ENCODE measurements at places on chromosomes 3 and 15. TPM values are rescaled to one million over a fixed set of nuclear protein-coding genes. Genes with fewer than 3 reads are reported as not detected.

Gene SLC22A13
- total RNA-seq, result 0.22 TPM

Gene CELSR3
- total RNA-seq, result 4.9 TPM

Gene RARRES1
- total RNA-seq, result not detected

Gene GOLGA6B
- total RNA-seq, result not detected

- DNase-seq, result no peak
Observed at GRCh38 chr3:149280671-149281349, 52.6 kb downstream of the TM4SF18 start.

- DNase-seq, result no peak
Observed at GRCh38 chr3:128006061-128007032, 45.9 kb upstream of the SEC61A1 start.

- no peak for DNase-seq
Observed at GRCh38 chr3:190116551-190117067, 4.1 kb downstream of the P3H2 start.

- no peak for DNase-seq
Observed at GRCh38 chr3:123038751-123039150, 11.2 kb upstream of the SEMA5B start.

GRCh38 chr15:78671626-78672211 lies 30.7 kb upstream of the CHRNB4 start:
- no peak for DNase-seq

- no peak for DNase-seq
Observed at GRCh38 chr3:11534793-11535101, 109.0 kb downstream of the VGLL4 start.

- no peak for DNase-seq
Observed at GRCh38 chr3:14413381-14414071, 11.1 kb downstream of the SLC6A6 start.

DNA sequence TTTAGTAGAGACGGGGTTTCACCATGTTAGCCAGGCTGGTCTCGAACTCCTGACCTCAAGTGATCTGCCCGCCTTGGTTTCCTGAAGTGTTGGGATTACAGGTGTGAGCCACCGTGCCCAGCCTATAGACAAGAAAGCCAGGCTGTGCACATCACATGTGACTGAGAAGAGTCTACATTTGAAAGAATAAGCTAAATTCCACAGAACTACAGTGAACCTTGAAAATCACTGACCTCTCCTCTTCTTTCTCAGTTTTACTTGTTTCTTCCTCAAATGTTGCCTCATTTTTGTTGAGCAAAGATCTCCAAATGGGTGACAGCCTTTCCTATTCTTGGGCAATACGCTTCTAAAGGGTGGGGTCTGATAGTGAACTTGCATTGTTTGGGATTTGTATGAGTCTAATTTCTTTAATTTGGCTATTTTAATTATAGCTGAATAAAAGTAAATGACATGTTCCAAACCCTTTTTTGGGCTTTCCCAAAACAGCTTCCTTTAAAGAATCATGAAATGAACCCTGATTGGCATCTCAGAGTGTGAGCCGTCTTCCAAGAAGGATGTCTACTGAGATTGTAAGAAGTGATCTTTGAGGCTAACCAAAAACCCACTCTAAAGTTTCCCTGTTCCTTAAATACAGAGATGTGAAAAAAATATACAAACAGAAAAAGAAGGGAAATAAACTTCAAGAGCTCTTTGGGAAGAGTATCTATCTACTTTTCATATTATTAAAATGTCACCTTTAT lies 21.6 kb upstream of the SPTBN5 start:
- DNase-seq, result no peak

DNA sequence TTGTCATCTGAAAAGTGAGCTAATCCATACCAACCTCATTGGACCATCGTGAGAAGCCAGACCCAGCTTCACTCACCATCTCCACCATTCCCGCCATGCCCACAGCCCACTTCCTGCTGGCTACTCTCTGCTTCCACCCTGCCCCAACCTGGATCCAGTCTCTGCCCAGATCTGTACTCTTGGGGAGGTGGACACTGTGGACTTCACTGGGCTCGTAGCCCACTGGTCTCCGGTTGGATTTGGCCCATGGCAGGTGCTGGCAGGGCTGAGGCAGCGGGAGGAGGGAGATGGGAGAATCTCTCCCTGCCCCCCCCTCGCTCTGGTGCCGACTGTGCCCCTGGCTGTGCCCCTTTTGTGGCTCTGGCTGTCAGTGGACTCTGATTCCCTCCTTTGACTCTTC lies 193.8 kb downstream of the ABHD5 start:
- DNase-seq, result no peak

DNA sequence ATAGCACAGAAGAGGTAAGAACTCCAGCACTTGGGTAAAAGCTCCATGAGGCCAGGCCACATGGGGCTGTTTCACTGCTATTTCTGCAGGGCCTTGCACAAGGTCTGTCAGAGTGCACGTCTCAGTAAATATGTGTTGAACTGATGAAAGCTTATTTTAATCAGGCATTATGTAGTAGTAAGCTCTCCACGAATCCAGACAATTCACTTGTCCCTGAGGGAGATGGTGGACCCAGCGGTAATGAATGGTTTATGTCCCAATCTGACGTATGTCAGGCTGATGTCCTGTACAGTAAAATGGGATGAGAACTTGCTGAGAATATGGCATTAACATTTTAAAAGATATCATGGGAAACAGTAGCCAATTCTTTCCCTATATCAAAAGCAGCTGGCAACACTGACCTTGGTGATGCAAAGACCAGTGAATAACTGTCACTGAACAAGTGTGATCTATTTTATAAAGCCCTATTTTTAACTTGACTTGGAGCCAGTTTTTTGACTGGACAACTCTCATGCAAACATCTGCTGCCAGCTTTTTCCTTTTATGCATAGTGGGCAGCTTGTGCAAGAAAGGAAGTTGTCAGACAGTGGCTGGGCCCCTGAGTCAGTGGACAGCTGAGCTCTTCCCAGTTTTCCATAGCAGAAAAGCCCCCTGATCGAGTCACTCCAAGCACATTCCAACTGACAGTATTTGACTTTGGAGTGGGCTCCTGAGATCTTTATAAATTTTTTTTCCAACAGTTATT lies 519.8 kb upstream of the MDFIC2 start:
- DNase-seq, result no peak

- peak; percentile 100 for DNase-seq
Observed at GRCh38 chr15:78149068-78149804, at the start of gene IDH3A. Gene IDH3A (plus strand): TSS chr15:78149362. CDS start chr15:78149404, 42 bp downstream.

DNA sequence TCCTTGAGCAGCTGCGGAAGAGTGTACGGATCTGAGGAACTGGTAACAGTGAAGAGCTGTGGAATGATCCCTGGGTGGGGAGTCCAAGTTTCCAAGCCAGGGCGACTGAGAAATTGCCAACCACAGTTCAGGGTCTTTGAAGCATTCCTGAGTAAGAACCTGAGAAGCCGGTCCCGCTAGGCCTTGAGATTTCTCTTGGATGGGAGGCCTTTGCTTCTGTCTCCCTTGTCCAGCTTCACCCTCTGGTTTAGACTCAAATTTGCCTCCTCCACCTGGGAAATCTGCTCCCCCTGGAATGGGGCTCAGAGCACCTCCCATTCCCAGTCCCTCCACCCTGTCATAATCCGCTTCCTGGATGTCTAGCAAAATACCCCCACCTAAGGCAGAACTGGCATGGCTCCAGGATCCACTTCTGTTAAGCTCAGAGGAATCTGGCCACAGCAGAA lies 127.7 kb upstream of the DLG1 start:
- no peak for DNase-seq

DNA sequence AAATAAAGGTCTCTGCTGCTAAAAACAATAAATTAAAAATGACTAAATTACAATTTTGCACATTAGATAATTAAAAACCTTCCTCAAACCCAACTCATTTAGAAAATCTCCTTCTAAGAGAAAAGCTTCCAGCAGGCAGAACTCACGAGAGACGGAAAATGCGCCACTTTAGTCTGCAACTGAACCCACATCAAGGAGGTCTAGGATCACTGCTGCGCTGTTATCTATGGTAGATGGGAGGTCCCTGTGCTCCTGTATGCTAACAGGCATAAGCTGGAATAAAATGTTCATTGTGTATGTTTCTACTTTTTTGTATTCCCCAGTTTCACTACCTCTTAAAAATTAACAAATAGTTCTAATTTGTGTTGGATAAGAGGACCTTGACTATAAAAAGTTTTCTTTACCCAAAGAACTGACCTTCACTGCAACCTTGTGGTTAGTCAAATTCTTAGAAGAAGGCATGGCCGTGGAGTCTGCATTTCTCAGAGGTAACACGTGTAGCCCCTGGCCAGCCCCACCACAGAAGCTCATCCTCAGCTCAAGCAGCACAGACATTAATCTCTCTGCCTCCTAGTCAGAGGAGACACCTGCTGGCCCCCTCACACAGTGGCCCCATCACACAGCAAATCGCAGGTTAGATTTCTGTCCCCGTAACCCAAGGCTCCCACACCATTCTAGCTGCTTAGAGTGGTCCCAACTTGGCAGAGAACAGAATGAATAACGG lies 22.3 kb downstream of the STIMATE start:
- DNase-seq, result no peak

- DNase-seq, result no peak
Observed at GRCh38 chr3:59473636-59474035, 423.8 kb upstream of the CFAP20DC start.

GRCh38 chr15:88049506-88049905 lies 207.0 kb downstream of the NTRK3 start:
- no peak for DNase-seq

DNA sequence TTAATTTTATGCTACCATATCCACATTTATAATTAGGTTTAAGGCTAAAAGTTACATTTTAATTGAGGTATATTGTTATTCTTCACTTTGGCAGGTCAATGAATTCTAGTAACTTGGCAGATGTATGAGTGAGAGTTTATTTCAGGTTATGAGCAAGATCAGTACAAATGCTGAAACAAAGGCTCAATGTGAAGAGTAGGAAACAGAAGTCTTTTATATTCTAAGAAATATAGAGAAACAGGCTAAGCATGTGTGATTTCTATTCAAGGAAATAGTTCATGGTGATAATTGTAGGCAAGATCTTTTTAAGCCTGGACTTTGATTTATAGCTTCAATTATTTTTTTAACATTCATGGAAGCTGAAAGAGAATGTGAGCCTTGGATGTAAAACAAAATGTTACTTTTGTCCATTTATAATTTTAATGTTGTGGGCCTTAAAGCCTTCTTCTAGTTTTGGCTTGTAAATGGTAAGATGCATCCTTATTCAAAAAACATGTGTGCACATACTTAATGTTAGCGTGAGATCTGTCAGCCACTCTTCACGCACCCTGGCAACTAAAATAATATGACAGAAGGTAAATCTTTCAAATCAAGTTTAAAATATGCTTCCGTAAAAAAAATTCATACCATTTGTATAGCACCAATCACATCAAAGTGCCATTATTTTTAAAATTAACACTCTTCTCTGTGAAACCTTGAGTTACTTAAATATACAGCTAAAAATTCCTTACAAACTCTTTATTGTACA lies 22.8 kb upstream of the OSTN start:
- DNase-seq, result no peak

DNA sequence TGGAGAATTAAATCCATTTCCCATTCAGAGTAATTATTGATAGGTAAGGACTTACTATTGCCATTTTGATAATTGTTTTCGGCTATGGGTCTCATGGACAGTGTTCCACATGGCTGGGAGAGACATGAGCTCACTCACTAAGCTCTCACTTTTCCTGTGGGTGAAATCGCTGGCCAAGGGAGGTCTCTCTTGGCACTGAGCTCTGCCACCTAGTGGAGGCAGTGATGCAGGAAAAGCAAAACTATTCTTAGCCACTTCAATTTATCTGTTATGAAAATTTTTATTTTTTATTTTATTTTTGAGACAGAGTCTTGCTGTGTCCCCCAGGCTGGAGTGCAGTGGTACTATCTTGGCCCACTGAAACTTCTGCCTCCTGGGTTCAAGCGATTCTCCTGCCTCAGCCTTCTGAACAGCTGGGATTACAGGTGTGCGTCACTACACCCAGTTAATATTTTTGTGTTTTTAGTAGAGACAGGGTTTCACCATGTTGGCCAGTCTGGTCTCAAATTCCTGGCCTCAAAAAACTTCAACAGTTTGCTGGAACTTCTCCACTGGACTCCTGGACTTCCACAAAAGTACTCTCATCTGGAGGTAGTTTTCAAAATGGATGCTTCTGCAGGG lies 4.7 kb upstream of the RNF13 start:
- DNase-seq, result peak; percentile 25

DNA sequence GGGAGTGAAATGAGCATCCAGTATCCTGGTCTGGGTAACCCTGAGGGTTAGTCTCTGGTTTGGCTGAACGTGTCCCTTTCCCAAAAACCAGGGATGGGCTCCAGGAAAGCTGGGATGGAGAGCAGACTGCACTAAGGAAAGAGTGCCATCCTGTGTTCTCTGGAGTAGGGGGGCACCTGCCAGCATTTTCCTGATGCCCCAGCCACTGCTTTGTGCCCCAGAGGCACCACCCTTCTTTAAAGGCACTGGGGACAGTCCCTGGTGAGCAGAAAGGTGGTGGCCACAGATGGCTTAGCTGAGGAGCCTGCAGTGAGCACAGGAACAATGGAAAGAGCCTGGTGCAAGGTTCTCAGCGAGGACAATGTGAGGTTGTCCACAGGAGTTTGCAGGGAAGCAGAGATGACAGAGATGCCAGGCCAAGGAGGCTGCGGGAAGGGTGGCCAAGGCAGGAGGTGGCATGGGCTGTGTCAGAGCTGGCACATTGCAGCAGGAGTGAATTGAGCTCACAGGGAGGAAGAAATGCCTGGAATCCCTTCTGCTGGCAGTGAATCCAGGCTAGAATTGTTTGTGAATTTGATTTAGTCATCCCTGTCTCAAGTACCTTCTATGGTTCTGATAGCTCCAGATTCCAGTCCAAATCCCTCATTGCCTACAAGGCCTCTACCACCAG lies 39.9 kb downstream of the AMOTL2 start:
- DNase-seq, result no peak

DNA sequence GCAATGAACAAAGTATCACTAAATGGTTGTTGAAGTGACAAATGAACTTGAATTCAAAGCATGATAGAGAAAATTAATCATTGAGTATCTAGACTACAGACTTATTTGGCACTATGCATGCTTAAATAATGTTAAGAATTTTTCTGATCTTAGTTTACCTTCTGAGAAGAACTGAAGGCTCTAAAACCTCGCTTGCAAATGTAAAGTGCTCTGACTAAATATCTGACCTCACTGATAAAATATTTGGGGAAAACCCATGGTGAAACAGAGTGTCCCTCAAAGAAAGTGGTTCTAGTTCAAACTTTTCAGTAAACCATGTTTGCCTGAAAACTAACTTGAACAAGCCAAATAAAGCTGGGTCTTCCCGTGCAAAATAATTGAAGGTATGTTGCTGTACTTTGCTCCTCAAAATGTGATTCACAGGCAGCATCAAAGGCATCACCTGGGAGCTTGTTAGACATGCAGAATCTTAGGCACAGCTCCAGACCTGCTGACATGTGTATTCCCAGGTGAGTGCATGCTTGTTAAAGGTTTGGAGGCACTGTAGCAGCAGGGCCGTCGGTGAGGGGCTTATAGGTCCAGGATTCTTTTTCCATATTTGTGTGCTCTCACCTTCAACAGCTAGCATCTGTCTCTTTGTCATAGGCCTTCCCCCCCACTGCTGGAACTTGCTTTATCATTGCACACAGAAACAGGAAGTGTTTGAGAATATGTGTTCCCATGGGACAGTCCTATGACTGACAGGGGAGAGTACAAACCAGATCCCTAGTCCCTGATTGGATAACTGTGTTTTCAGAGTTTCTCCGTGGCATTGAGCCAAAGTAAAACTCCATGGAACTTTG lies 524.2 kb upstream of the LMCD1 start:
- no peak for DNase-seq

Data from CD4-positive, alpha-beta T cell (primary cell).